Stimulated activated CD8-positive, alpha-beta memory T cell treated with anti-CD3 and anti-CD28 coated beads, Interleukin-4, amount 100 ng/mL, for 48 hours (primary cell): ENCODE measurements at places on chromosomes 12 and 14.

GRCh38 chr12:89454080-89454848 is 70.3 kb downstream of the GALNT4 start:
- no peak for DNase-seq

- DNase-seq: no peak
Measured at GRCh38 chr14:104037903-104038302, 47.6 kb upstream of the ASPG start.

DNA sequence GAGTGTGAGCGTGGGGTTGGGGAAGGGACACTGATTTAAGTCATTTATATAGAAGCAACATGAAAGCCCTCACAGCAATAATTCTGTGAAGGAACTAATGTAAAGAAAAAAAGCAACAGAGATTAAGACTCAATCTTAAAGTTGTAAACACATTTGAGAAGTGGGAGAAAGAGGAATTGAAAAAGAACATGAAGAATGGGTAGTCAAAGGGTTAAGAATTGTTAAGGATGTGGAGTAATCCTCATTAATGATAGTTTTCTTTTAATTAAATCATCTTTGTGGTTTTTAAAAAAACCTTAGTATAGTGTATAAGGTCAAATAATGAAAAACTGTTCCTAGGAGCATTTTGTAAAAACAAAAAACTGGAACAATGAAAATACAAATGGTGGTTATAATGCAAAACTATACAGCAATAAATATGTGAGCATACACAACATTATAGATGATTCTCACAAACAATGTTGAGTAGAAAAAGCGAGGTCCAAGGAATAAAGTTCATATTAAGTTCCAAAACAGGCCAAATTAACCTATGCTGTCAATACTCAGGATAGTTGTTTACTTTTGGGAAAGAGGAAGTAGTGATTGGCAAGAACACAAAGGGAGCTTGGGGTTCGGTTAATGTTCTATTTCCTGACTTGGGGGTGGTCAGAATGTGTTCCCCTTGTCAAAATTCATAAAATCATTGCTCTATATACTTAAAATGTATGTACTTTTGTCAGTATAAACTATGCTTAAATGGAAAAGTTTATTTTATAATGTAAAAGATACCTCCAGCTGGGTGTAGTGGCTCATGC is 120.4 kb upstream of the ATF7IP start:
- no peak for DNase-seq

GRCh38 chr12:111369496-111370220 is 763 bp upstream of the PHETA1 start:
- no peak for DNase-seq

- no peak for DNase-seq
Measured at GRCh38 chr12:15928346-15928745, 17.2 kb downstream of the DERA start.

DNA sequence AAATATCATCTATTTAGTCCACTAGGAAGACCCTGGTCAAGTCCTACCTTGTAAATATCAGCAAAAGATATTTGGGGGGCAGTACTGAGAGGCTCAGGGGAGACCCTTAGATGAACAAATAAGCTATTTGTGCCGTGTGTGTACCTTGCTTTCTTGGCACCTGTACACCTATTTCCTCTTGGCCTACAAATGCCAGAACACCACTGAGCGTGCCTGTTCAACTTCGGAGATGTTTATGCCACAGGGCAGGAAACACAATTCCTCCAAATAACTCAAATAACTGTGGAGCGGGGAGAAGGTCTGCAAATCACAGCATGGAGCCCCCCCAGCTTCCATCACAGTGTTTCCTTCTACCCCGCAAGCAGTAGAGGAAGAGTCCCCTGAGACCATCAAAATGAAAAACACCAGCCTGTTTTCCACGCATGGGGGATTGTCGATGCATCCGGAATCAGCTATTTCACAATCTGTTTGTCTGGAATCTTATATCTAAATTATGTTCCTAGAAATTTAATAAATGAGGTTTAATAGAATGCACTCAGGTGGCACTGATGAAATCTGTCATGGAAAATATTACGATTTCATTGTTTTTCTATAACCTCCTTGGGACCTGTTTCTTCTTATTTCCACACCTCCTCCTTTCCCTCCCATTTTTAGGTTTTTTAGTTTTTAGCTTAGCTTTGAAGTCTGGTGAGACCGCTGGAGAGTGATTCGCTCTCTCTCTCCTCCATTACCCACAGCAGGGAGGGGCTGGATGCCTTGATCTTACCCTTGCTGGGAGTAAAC is 254.0 kb upstream of the SRRM4 start:
- DNase-seq: no peak

GRCh38 chr14:24398653-24399446 is at the start of gene NYNRIN:
NYNRIN (plus strand) TSS chr14:24399003; CDS start chr14:24399247, 244 bp downstream.
- DNase-seq: peak; percentile 38

DNA sequence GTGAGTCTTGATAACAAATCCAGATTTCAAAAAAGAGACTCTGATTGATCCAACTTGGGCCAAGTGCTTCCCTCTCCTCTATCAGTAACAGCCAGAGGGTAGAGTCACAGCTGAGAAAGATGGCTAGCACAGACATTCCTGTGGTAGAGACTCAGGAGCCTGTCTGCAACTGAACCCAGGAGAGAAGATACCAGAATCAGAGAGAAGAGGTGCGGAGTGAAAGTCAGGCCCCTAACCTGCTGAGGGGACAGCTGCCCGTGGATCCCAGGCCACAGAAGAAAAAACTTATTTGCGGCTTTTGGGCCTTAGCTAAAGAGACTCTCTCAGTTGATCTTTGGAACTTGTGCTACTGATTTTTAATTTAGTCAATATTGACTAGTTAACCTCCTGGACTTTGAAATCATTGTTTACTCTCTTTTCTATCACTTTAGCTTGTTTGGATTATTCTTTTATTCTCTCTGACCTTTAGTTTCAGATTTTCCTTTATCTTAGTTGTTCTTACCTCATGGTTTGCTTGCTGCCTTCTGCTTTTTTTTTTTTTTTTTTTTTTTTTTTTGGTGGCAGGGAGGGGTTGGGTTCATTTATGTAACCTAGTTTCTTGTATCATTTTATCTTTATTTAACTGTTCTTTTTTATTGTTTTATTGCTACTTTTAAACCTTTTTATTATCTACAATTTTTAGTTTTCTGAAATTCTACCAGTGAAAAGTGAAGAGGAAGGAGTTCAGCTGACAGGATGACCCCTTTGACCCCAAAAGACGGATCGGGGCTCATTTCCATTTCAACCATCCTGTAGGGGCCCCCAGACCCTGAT is 154.9 kb upstream of the KRR1 start:
- no peak for DNase-seq

GRCh38 chr14:94115058-94115591 is 4.6 kb downstream of the IFI27 start:
- DNase-seq: peak; percentile 7

DNA sequence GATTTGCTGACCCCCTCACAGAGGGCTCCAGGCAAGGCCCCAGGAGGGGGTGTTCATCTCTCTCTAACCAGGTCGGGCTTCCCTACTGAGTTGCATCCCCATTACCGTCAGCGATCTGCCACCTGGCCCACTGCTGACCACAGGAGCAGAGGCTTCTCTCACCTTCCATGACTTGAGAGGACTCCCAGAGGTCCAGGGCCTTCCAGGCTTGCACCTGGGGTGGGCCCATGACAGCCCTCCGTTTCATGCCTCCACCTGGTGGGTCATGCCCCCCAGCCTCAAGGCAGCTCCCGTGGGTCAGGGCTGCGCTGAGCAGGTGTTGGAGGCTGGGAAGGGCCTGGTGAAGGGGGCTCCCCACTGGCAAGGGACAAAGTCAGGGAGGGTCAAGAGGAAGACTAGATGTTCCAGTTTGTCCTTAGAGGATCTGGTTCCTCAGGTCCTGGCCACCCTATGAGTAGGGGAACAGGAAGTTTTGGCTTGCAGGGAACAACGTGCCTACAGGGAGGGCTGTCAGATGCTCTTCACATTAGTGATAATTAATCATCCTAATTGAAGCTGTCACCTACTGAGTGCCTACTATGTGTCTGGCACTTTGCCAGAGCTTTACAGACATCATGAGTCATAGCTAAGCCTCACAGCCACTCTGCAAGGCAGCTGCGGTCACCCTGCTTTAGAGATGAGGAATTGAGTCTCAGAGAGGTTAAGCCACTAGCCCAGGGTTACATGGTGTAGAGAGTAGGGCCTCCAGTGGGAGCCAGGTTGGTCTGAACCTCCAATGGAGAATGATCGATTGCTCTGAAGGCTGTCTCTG is 13.8 kb downstream of the NFKBIA start:
- DNase-seq: no peak

- no peak for DNase-seq
Measured at GRCh38 chr12:82040987-82041743, 282.0 kb upstream of the PPFIA2 start.

DNA sequence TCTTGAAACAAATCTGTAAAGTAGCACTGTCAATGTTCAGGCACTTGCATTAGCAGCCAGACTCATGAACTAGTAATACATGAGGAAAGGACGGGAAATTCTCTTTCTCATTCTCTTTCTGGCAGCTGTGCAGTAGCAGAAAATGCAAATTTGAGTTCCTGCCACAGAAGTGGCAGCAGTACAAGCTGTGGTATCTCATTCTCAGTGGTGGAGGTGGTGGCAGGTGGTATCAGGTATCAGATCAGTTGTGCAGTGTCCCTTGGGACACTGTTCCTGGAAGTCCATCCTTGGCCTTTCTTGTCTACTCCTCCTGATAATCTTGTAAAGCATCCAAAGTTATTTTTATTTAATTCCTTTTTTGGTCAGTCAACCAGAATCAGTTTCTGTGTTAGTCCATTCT is 103.0 kb downstream of the C12orf42 start:
- DNase-seq: no peak

- no peak for DNase-seq
Measured at GRCh38 chr12:117921929-117922777, 46.6 kb downstream of the KSR2 start.

DNA sequence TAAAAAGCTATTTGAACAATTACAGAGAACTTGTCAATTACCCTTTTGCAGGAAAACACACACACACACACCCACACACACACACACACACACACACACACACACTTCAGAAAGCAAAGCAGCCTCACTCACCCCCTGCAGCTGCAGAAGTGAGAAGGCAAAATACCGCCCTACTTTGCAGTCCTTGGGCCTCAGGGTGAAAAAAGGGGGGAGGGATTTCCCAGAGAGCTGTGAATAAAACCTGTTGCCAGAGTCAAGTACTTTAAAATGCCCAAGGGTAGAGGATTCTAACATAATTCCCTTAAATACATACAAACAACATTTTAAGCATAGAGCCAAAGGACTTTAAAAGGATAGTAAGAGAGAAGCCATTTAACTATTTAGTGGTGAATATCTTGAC is 285.9 kb downstream of the MDGA2 start:
- DNase-seq: no peak

GRCh38 chr12:49961111-49961922 is at the start of gene AQP5:
AQP5 (plus strand) TSS chr12:49961872; CDS start chr12:49962018, 146 bp downstream.
- DNase-seq: no peak

DNA sequence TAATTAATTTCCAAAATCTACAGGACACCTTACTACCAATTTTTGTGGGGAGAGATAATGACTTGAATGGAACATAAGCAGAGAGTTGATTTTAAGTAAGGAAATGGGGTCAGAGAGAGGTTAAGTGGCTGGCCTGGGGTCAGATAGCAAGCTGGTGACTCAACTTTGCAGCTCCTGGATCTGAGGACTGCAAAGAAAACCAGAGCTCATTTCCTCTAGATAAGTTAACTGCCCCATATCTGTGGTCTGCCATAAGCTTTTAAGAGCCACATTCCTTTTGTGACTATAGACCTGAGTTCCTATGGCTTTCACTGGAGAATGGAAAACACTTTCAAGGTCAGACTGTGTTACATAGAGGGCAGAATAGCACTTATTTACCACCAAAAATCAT is 201.2 kb upstream of the PRICKLE1 start:
- DNase-seq: no peak

GRCh38 chr14:88140874-88141273 is 135.9 kb downstream of the GPR65 start:
- DNase-seq: no peak

GRCh38 chr14:41051801-41052200 is 554.9 kb upstream of the LRFN5 start:
- DNase-seq: no peak

DNA sequence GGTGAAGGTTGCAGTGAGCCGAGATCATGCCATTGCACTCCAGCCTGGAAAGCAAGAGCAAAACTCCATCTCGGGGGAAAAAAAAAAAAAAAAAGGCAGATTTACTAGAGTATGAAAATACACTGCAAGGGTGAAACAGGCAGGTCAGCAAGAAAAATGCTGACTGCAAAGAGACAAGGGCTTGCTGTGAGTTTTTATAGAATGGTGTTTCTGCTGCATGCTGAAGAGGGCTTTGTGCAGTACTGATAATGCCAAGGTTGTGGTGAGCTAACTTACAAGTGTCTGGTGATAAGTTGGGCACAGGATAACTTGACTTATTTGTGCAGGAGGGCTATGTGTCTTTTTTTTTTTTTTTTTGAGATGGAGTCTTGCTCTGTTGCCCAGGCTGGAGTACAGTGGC is 25.9 kb upstream of the SRP54 start:
- DNase-seq: no peak

- DNase-seq: no peak
Measured at GRCh38 chr12:3647504-3647903, 105.4 kb downstream of the CRACR2A start.

- no peak for DNase-seq
Measured at GRCh38 chr12:17301544-17301943, 695.6 kb upstream of the LMO3 start.

GRCh38 chr12:53739214-53740129 is 12.2 kb upstream of the CALCOCO1 start:
- DNase-seq: no peak

GRCh38 chr14:68557648-68558047 is 235.2 kb downstream of the ZFP36L1 start:
- no peak for DNase-seq

GRCh38 chr14:39406560-39406959 is 25.7 kb downstream of the FBXO33 start:
- no peak for DNase-seq

GRCh38 chr14:55160989-55161388 is 30.4 kb downstream of the DLGAP5 start:
- DNase-seq: no peak

GRCh38 chr12:28265435-28266042 is 75.3 kb downstream of the CCDC91 start:
- DNase-seq: no peak

GRCh38 chr12:68317047-68317667 is 15.0 kb downstream of the MDM1 start:
- DNase-seq: peak; percentile 51

DNA sequence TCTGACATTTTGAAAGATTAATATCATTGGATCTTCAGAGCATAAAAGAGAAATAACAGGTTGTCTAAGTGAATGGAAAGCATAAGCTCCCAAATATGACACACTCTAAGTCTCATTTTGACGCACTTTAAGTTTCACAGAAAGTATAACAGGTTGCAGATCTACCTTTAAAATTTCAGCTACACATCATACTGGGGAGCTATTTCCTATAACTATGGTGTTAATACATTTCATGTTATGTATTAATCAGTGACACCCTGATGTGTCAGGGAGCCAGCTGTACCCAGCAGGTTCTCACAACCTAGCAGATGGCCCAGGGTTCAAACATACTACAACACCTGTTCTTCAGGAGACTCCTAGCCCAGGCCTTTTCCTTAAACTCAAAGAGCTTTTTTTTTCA is 31.1 kb upstream of the TMX1 start:
- DNase-seq: no peak
